ENCODE measurements at places on chromosomes 2 and 18. TPM values are rescaled to one million over a fixed set of nuclear protein-coding genes. Genes with fewer than 3 reads are reported as not detected.

The CMPK2 gene
- polyA plus RNA-seq, result 0.49 TPM

The RMND5A gene
- polyA plus RNA-seq, result 7.1 TPM

The DPYSL5 gene
- polyA plus RNA-seq, result not detected

The FABP1 gene
- polyA plus RNA-seq, result not detected

The NEU4 gene
- not detected for polyA plus RNA-seq

The ARHGAP25 gene
- 0.50 TPM for polyA plus RNA-seq

The ATP6V1B1 gene
- polyA plus RNA-seq, result 0.35 TPM

The RESP18 gene
- polyA plus RNA-seq, result not detected

All from endothelial cell of umbilical vein (primary cell).